Stimulated activated CD8-positive, alpha-beta memory T cell treated with anti-CD3 and anti-CD28 coated beads, Interleukin-7, amount 100 ng/mL, for 1 hour (primary cell): ENCODE measurements at places on chromosomes 4 and X.

GRCh38 chr4:22090661-22091351, 142.2 kb upstream of the KCNIP4 start:
- DNase-seq = no peak

GRCh38 chrX:31497086-31497485, 425.2 kb upstream of the FTHL17 start:
- DNase-seq = no peak

DNA sequence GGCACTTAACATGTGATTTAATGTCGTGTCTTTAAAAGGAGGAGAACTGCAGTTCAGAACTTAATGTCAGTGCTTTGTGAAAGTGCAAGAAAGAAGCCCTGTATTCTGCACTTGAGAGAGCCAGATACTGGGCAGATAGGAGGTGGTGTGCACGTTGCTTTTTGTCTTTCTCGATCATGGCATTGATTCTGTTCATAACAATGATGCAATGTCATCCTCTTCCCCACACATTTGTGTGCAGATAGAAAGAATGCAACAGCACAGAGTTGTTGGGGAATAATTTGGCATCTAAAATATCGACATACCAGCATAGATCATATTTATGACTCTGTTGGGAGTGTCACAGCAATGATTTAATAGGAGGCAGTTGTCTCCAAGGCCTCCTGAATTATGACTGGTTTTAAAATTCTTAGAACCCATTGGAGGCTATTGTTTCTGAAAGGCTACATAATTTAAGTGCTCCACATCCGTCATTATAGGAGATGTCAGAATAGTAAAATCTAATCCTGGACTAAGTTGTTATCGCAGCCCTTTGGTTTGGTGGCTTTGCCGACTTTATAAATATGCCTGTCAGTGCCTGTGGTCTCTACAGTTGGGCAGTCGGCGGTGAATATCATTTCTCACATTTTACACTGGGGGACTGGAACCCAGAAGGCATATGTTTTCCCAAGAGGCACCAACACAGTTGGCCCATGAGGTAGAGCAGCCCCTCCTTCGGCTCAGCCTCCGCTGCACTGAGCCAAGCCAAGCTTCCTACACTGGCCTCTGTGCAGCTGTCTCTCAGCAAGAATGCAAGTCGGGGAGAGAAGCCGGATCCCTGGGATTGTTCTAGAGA, 124.9 kb downstream of the PTTG2 start:
- no peak for DNase-seq

DNA sequence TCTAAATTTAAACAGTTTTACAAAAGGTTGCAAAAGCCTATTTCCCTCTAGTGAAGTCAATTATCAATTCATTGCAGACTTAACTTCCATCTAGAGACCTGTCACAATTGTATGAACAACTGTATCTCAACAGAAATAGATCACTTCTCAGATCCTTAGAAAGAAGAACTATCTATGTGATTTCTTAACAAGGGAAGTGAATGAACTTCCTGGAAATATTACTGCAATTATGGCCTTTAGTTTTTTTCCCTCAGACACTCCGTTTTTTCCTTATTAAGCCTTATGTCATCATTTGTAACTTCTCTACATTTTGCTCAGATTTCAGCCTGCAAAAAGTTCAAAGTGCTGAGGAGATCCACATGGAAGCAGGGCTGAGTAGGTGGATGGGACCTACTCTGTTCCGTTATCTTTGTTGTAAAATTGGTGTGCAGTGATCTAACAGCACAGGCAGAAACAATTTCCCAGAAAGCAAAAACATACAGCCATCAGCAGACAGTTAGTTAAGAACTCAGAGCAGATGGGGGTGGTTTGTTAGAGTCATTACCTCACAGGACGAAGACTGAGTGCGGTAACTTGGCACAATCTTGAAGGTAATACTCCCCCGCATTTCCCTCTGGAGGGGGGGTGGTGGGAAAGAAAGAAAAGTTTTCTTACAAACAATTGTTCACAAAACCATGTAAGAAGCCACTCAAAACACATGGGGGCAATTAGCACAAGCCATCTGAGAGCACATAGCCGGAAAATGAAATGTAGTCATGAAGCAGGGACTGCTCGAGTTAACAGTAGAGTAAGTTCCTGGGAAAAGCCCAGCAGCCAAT, 112.3 kb downstream of the NYX start:
- DNase-seq = no peak

DNA sequence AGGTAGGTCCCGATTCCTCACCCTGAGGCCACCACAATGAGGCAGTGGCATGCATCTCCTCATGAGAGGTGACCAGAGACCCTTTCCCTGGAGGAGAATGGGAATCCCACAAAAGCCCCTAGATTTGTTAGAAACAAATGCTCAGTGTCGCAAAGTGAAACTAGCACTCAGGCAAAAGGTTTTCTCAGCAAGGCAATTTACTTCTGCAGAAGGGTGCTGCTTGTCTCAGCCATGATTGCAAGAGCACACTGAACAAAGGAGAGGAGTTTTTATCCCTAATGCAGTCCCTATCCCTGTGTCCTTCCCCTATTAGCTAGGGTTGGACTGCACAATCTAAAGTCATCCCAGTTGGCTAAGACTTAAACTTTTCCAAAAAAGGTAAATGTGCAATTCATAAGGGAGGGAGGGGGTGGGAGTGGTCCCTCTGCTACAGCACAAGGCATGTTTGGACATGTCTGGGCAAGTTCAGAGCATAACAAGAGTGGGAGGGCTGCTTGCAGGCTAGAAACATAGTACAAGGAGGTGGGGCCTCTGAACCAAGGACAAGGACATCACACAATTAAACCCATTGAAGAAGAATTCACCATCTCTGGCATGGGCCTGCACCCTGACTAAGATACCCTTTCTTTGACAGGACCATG, 185.3 kb downstream of the CCNG2 start:
- no peak for DNase-seq

DNA sequence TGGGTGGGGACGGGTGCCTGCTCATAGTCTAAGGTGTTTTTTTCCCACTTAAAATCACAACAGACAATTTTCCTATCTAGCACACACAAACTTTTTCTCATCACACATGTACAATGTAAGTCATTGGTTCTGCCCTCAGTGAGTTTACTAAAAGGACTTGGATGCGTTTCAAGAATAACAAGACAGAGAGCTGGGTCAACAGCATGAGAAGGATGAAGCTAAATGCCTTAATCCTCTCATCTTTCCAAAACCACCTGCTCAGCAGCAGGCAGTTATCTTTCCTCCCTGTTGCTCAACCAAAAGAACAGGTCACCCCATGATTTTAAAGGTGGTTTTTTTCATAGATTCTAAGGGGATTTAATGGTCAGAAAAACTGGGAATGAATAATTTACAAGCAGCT, 40.1 kb downstream of the OFD1 start:
- no peak for DNase-seq

DNA sequence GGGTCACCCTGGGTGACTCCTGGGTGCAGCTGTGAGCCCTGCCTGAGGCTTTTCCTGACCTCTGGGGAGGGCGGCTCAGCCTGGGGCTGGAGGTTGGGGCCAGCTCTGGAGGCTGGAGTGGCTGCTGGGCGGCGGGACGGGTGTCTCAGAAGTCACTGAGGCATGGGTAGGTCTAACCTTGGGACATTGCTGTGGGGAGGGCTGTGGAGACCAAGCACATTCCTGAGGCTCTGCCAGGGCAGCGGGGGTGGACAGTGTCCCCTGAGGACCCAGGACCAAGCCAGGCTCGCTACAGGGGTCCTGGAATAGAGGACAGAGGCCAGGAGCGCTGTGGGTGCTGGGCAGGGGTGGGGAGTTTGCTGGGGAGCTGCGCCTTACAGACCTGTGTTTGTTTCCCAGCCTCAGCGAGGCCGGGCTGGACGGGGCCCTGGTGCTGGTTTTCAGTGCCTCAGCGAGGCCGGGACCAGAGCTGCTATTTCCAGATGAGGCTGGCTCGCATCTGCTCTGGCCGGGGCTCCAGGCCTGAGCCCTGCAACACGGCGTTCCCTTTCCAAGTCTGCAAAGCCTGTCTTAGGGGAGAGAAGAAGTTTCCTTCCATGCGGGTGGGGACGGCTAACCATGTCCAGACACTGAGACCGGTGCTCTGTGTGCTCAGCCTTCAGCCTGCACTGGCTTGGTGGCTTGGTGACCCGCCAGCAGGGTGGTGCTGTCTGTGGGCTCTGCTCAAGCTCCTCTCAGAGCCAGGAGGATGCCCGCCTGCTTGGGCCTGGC, 3.0 kb upstream of the SLC25A6 start:
- no peak for DNase-seq

GRCh38 chr4:137124278-137124932, 407.9 kb downstream of the PCDH18 start:
- no peak for DNase-seq

- no peak for DNase-seq
These were observed 547.0 kb downstream of the STIM2 start for GRCh38 chr4:27407616-27408015.

DNA sequence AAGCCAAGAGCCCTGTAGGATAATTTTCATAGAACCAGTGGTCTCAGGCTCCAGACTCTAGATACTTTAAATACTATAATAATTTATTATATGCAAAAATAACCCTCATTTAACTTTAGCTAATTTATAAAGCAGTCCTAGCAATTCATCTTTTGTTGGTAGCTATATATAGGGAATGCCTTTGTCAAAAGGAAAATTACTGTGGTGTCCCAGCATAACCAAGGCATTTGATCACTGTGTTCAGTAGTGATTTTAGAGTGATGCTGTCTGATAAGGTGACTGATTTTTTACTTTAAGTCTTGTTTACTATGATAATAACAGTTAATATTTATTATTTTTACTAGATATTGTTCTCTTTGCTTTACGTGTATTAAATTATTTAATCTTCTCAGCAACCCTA, 61.2 kb downstream of the PAQR3 start:
- no peak for DNase-seq

GRCh38 chrX:7828594-7828993, 14.4 kb upstream of the VCX start:
- DNase-seq = no peak

DNA sequence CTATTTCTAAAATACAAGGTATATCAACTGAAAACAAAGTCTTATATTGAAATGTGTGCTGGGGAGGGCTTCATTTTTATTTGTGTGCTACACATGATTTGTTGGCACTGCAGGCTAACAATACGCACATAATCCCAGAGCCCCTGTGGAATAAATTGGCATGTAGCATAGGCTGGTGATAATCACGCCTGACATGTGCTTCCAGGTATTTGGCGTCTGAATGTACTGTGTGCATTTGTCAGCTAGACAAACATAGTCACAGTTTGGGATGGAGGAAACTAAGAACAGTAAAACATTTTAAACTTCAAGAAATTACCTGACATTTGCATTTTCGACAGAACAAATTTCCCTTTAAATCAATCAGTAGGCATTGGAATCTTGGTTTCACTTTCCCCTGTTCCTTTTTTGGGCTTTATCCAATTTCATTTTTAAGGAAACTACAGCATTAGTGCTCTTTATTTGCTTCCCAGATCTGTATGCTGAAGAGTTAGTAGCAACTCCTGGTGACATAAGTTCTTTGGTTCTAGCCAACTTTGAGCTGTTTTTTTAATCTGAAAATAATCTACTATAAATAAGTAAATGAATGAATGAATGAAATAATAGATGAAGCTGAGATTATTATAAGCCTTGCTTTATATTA, 472.3 kb downstream of the PDHA2 start:
- no peak for DNase-seq

DNA sequence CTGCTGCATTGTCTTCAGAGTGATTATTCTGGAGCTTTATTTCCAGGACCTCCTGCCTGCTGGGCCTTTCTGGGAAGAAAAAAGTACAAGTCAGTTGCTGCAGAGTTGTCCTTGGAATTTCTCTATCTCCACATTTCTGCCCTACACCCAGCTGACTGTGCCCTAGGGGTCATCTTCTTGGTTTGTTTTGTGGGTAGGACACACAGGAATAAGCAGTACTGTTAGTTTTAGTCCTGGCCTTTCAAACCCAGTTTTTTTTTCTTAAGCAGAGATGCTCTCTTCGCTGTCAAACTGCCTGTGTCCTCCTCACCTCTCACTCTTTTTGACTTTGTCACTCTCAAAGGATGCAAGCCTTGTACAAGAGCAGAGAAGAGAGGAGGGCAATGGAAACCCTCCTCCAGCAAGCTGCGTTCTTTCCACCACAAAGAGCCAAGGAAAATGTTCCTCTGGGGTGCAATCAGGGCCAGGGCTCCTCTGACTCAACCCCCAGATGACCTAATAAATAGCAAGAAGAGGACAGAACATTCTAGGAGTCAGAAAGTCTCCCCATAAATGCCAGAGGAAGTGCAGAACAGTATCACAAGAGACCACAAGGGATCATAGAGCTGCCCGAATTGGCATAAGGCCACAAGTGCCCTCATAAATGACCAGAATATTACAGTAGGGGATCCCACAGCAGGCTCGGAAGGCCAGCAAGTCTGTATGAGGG, 186.2 kb downstream of the RCHY1 start:
- DNase-seq = no peak

DNA sequence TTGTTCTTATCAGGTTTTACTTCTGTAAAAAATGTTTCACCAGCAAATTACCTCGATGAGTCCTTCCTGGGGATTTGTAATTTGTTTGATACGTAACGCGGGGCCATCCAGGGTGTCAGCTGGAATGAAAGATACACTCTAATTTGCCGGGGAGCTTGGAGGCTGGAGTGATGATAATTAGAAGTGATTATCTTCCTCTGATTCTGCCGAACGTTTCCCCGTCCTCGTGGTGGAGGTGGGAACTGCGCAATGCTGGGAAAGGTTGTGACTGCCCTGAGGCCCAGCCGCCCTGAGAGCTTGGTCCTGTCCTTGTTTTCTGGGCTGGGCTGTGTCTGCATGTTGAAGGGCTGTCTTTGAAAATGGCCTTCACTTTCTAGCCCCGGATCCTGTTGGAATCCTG, 48.0 kb downstream of the SORCS2 start:
- no peak for DNase-seq

GRCh38 chrX:154372612-154373022, 1.8 kb downstream of the FLNA start:
- DNase-seq = no peak

DNA sequence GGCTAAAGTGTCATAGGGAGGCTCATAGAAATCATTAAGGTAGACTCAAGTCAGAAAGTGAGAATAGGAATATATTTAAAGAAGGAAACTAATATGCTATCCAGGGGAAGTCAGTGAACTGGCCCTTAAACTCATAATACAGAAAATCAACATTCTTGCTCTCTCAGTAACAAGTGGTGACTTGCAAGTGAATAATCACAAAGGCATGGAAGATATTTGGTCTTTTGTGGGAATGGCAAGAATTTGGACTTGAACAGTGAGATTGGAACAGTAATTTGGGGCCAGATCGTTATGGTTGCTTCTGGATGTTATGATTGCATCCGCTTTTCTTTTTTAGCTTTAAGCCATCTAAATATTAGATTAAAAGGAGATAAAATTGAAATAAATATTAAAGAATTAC, 103.8 kb downstream of the TBC1D19 start:
- no peak for DNase-seq

- DNase-seq = no peak
These were observed 269.3 kb downstream of the GPM6A start for GRCh38 chr4:175542786-175543185.

GRCh38 chr4:88820698-88821415, 123.2 kb upstream of the NAP1L5 start:
- DNase-seq = no peak

- DNase-seq = no peak
These were observed 1.3 kb downstream of the ASB12 start for GRCh38 chrX:64229154-64229553.

- no peak for DNase-seq
These were observed 740 bp upstream of the NPY2R start for GRCh38 chr4:155207534-155208257.

GRCh38 chrX:38929966-38930421, 128.7 kb downstream of the MID1IP1 start:
- no peak for DNase-seq

GRCh38 chr4:6681191-6681590, 12.5 kb upstream of the S100P start:
- no peak for DNase-seq
